ENCODE measurements at places on chromosomes 13 and 19.

DNA sequence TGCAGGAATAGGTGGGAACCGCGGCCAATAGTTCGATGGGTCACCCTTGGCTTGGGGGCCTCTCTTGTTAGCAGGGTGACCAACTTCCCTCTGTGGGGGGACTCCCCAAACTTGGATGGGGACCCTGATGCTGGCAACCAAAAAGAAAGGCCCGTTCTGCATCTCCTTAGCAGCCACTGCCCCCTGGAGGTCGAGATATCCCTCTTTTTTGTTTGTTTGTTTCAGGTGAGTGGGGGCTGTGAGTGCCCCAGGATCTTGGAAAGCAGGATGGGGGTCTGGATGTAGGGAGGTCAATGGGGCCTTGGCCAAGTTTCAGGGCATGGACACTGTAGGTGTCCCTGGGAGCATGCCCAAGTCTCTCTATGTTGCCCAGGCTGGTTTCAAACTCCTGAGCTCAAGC lies 7.7 kb upstream of the CRTC1 start:
- no peak for DNase-seq

GRCh38 chr13:22320991-22321390 lies 650.1 kb downstream of the FGF9 start:
- DNase-seq, result no peak

- peak; percentile 19 for DNase-seq
These were observed 44.9 kb downstream of the ESD start for GRCh38 chr13:46751811-46752635.

GRCh38 chr19:29171525-29171924 lies 41.4 kb downstream of the UQCRFS1 start:
- DNase-seq, result no peak

- DNase-seq, result no peak
These were observed 574.0 kb downstream of the EFNB2 start for GRCh38 chr13:105961438-105961837.

DNA sequence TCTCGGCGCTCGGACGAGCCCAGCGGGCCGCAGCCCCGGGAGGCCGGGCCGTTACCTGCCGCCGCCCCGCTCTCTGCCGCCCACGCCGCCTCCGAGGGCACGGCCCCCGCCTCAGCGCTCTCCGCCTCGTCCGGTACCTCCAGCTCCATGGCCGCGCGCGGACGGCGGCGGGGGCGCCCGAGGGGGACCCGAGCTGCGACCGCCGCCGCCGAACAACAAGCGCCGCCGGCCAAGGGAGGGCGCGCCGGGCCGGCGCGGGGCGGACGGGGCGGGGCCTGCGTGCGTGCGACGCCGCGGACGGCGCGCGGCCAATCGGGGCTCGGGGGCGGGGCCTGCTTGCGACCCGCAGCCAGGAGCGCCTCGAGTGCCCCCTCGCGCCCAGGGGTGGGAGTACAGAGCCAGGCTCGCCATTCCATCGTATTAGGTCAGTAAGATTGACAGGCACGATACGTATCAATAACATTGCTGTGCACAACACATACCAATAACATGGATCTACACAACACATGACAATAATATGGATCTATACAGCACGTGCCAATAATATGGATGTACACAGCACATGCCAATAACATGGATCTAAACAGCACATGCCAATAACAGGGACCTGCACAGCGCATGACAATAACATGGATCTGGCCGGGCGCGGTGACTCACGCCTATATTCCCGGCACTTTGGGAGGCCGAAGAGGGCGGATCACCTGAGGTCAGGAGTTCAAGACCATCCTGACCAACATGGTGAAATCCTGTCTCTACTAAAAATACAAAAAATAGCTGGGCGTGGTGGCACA lies at the start of gene PIP5K1C:
TSS of gene PIP5K1C (minus strand) at position 227 of the 791 bp plus-strand sequence. CDS start at position 149, 78 bp downstream.
- DNase-seq, result no peak

DNA sequence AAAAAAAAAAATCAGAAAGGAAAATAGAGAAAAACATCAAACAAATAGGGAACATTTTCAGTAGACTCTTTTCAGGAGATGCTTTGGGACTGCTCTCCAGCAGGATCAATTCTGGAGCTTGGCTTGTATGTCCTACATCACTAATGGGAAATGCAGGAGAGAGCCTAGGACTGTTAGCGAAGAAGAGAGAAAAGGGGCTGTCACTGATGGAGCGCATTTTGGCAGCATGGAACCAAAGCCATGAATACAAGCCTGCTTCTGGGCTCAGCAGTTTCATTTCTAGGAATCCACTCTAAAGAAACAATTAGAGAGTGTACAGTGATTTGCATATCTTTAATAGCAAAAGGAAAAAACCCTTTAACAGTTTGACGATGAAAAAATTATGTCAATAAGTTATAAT lies 203.9 kb downstream of the NUFIP1 start:
- no peak for DNase-seq

DNA sequence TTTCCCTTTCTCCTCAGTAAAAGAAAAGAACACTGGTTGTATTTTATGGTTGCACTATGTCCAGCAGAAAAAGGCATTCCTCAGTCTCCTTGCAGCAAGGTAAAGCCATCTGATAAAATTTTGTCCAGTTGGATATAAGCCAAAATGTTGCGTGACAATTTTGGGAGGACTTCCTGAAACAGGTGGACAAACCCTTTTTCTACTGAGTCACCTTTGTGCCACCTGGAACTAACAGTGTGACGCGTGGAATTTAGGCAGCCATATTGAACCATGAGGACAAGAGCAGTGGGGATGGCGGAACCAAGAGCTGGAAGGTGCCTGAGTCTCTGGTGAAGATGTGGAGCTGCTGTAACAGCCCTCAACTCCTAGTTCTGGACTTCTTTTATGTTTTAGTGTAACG lies 8.2 kb downstream of the CADM4 start:
- no peak for DNase-seq

DNA sequence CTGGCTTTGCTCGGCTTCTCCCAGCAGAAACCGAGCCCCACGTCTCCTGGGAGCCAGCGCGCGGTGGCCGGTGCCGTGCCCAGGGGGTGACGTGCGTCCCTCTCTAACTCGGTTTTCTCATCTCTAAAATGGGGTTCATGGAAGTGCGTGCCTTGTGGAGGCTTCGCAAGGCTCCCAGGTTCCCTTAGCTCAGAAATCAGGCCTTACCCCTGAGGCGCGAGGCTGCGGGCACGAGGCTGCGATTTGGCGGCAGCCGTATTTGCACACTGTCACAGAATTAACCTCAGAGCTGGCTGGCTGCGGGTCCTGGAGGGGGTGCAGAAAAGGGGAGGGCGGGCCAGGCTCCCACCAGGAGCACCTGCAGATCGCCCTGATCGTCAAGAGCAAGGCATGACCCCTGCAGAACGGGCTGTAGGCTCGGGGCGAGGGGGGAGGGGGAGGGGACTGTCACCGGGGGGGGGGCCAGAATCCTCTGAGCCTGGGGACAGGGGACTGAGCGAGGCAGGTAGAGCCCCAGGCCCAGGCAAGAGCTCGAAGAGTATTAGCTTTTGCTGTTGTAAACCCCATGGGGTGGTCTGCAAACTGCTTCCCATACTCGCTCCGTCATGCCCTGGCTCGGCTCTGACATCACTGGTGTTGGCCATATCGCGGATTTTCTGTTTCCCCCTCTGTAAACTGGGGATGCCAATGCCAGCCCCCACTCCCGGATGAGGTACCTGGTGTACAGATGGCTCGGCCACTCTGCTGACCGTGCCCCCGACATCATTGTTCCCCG lies 62.2 kb downstream of the CCNE1 start:
- DNase-seq, result no peak

DNA sequence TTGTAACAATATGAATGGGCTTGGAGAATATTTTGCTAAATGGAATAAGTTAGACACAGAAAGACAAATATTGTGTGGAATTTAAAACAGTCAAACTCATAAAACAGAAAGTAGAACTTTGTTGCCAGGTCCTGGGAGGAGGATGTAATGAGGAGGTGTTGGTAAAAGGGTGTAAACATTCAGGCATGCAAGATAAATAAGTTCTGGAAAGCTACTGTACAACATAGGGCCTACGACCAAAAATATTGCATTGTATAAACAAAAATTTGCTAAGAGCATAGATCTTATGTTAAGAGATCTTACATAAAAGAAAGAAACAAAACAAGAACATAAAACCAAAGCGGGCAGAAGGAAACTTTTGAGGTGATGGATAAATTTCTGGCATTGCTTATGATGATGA lies 1907.8 kb upstream of the PCDH20 start:
- no peak for DNase-seq

DNA sequence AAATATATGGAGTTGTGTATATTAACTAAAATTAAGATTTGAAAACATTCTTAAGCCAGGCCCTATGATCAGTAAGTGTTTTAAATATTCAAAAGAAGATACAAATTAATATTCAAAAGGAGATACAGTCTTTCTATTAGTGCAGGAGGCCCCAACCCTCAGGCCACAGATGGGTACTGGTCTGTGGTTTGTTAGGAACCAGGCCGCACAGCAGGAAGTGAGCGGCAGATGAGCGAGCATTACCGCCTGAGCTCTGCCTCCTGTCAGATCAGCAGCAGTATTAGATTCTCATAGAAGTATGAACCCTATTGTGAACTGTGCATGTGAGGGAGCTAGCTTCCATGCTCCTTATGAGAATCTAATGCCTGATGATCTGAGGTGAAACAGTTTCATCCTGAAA lies 232.9 kb downstream of the FOXO1 start:
- no peak for DNase-seq

DNA sequence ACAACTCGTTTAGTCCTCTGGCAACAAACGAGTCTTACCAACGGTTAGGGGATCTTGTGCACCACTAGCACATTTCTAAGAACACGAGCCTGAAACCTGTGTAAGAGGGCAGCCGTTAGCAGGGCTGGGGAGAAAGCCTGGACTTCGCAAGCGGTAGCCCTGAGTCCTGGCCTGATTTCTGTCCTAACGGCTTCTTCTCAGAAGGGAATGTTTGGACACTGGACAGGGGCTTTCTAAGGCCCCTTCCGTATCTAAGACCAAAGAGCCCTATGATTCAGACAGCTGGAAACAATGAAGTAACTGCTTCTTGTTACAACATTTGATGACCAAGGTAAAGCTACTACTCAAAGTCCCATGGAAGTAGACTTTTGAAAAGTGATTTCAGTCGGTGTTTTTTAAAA lies 2.2 kb downstream of the ANKRD10 start:
- DNase-seq, result no peak

DNA sequence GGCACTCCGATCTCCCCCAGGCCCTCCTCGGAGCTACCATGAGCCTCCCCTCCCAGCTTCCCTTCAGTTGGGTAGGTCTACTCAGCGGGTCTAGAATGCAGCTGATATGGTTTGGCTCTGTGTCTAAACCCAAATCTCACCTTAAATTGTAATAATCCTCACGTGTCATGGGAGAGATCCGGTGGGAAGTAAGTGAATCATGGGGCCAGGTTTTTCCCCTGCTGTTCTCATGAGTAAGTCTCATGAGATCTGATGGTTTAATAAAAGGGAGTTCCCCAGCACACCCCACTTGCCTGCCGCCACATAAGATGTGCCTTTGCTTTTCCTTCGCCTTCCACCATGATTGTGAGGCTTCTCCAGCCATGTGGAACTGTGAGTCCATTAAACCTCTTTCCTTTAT lies 14.5 kb upstream of the DOCK9 start:
- no peak for DNase-seq

DNA sequence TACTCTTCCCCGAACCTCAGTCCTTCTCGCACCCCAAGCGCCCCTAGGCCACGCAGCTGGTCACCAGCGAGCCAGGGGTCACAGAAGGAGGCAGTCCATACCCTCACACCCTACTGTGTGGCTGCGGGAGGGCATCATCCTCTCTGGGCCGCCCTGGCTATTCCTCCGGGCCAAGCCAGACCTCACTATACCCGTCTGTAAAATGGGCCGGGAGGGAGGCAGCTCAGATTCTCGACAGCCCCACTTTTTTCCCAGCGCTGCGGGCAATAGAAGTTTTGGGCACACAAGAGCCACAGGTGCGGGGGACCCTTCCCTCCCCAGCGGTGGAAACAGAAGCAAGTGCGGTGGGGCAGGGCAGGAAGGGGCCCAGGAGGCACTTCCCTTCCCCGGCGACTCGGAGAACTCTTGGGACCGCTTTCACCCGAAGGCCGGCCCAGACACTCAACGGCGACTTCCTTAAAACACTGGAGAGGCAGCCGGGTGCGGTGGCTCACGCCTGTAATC lies 5.6 kb upstream of the ARRDC2 start:
- DNase-seq, result no peak

GRCh38 chr19:5093297-5093928 lies 124.5 kb downstream of the KDM4B start:
- DNase-seq, result no peak

DNA sequence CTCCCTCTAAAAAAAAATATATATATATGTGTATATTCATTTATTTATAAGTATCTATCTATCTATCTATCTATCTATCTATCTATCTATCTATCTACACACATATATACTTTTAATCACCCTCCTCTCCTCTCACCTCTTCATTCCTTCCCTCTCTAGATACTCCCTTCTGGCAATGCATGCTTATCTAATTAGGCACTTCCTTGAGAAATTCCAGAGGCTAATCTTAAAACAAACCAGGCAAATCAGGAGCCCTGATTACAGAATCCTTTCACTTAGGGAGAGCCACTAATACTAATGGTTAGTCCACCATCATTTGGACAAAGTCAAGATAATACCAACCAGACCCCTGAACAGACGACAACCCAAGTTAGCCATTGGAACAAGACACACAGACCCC lies 17.6 kb downstream of the CD70 start:
- DNase-seq, result no peak

- DNase-seq, result no peak
These were observed 188.5 kb upstream of the ARGLU1 start for GRCh38 chr13:106756446-106756845.

DNA sequence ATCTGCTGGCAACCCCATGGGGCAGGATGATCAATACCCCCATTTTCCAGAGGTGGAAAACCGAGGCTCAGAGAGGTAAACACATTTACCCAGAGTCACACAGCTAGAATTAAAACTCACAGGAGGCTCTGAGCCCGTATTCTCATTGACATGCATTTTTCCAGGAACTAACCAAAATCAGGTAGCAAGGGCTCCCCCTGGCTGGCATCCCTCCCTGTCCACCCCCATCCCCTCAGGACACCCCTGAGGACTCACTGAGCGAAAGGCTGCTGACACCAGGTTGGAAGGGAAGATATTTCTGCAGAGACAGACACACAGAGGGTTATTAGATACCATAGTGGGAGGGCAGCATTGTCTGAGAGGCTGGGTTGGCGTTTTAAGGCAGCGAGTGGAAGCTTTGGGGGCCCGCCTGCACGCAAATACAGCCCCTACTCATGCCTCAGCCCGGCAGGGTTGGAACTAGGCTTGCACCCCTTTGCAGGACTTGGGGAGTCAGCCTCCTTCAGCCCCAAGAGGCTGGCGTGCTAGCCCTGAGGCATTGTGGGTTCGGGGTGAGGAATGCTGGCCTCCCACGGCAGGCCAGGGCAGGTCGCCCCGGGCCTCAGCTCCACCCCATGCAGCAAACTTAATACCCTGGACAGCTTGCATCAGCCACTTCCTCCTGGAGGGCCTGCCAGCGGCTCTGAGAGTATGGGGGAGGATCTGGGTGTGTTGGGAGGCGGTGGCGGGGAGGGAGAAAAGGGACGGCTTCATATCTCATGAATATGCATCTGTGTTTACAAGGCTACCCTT lies 3.9 kb downstream of the SLC1A5 start:
- peak; percentile 76 for DNase-seq

- DNase-seq, result no peak
These were observed 79.1 kb downstream of the ATP11A start for GRCh38 chr13:112768795-112769481.

Measured in AG04449 (cell line).